NCI-H1436 treated with DMSO at 0.1 percent for 48 hours (cell line): ENCODE measurements at places on chromosomes 6 and 20.

DNA sequence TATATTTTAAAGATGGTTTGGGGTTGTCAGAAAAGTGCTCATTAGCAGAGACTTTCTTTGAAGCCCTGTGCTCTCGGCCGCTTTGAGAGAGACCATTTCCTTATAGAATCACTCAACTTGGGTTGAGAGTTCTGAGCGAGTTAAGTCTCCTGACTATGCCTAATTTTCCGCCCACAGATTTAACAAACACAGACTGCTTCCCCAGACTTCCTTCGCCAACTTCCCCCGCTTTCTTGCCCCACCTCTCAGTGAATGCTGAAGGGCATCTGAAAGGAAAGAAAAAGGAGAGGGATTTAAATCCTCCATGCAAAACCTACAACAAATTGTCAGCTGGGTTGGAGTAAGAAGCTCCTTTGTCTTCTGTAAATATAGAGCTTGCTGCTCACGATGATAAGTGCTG lies 224.0 kb downstream of the EYA2 start:
- no peak for DNase-seq

DNA sequence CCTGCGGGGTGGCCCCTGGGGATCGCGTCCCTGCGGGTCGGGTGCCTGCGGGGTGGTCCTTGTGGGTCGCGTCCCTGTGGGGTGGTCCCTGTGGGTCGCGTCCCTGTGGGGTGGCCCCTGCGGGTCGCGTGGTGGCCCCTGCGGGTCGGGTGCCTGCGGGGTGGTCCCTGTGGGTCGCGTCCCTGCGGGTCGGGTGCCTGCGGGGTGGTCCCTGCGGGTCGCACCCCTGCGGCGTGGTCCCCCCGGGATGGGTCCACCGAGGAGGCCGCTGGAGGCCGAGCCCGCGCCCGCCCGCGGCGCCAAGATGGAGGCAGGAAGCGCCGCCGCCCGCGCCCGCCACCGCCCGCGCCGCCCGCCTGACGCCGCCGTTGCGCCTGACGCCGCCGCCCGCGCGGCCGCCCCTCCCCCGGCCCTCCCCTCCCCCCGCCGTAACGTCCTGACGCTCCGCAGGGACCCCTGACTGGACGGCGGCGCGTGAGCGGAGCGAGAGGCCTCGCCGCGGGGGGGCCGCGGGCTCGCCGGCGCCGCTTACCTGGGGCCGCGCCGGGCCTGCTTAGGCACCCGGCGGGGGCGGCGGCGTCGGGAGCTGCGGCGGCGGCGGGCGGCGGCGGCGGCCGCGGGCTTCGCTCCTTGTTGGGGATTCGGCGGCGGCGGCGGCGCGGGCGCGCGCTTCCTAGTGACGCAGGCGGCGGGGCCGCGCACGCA lies at the start of gene GMEB2:
TSS of gene GMEB2 (minus strand) at position 678 of the 705 bp plus-strand sequence. CDS start 7,704 bp downstream, outside the sequence.
- DNase-seq: no peak

- DNase-seq: no peak
Measured at GRCh38 chr6:154602708-154603107, 92.2 kb upstream of the CNKSR3 start.

DNA sequence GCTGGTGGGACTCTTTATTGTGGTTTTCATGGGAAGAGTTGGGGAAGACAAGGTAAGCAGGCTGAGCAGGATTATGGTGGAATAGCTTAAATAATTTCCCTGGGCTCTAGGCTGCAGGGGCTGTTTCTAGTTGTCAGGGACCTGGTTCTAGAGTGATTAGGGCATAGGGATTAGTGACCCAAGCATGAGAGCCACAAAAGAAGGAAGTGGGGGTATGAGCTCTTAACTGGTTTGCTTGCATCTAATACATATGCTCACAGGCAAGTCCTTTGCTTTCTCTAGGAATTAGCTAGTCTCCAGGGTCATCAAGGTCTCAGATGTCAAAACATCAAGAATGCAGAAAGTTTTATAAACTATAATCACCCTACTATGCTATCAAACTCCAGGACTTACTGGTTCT lies 67.5 kb upstream of the NRN1 start:
- no peak for DNase-seq

DNA sequence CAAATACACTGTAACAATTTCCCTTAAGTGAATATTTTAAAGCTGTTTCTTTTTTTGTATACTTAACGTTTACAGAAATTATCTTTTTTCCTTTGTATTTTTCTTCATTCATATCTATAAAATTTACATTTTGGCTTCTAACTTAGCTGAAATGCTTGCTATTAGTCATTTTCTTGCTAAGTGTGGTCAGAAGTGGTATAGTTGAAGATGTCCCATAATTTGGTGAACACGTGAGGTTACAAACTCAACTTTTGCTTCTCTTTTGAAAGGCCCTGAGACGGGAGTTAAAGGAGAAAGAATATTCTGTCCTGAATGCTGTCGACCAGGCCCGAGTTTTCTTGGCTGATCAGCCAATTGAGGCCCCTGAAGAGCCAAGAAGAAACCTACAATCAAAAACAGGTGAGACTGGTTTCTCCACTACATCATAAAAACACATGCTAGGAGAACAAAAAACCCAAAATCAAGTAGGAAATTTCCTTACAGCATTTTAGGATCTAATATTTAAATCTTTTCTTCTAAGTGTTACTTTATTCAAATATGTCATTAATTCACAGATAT lies 445.0 kb downstream of the UTRN start:
- no peak for DNase-seq

DNA sequence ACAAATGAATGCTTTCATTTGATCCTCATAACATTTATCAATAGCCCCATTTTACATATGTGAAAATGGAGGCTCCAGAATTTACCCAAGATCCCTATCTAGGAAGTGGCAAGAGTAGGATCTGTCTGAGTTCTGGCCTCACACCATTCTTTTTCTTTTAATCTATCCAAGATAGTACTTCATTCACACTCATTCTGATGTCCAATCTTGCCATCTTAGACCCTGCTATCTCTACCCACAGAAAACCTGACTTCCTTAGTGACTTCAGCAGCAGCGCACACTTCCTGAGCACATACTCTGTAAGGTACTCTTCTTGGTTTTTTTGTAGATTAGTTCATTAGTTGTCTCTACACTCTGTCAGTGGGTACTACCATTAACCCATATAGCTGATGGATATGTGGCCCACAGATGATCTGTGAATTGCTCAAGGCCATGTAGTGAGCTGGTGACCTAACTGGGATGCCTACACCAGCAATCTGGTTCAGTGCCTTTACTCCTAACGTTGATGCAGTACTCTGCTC lies 36.3 kb downstream of the COX4I2 start:
- DNase-seq: no peak

GRCh38 chr20:15570156-15570555 lies 1003.1 kb downstream of the KIF16B start:
- no peak for DNase-seq

DNA sequence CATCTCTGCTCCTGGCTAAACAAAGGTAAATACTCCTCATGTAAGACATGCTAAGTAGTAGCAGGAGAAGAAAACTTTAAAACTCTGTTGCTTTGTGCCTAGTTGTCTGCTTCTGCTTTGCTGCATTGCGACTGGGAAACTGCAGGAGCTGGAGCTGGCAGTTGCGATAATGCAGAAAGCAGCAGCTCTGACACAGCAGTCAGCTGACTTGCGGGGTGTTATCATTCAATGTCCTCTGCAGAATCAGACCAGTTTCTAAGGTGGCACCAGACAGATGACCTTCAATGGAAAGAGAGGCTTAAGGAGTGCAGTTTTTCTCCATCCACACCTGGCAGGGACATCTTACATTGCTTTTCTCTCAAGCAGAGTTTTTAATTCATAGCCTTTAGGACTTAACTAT lies 69.9 kb upstream of the SOX4 start:
- DNase-seq: no peak

DNA sequence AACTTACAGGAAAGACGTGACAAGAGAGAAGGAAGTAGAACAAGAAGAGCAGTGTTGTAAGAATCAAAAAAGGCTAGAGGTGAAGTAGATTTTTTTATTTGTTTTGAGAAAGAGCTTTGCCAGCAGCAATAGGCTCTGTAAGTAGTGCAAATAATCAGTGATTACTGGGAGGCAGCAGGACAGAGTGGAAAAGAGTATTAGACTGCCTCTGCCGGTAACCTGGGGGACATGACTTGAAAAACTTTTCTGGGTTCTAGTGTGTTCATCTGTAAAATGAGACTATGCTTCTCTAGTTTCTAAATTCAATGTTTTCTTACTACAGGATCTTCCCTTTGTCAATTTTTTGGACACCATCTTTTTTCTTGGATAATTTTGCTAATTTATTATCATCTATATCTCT lies 5.8 kb upstream of the IRAK1BP1 start:
- no peak for DNase-seq

DNA sequence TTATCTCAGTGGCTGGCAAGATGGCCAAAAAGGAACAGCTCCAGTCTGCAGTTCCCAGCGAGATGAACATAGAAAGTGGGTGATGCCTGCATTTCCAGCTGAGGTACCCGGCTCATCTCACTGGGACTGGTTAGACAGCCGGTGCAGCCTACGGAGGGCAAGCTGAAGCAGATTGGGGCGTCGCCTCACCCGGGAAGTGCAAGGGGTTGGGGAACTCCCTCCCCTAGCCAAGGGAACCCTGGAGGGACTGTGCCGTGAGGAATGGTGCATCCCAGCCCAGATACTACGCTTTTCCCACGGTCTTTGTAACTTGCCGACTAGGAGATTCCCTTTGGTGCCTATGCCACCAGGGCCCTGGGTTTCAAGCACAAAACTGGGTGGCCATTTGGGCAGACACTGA lies 324.7 kb downstream of the GJA1 start:
- no peak for DNase-seq

- no peak for DNase-seq
Measured at GRCh38 chr20:34220561-34220960, 20.7 kb upstream of the ASIP start.

DNA sequence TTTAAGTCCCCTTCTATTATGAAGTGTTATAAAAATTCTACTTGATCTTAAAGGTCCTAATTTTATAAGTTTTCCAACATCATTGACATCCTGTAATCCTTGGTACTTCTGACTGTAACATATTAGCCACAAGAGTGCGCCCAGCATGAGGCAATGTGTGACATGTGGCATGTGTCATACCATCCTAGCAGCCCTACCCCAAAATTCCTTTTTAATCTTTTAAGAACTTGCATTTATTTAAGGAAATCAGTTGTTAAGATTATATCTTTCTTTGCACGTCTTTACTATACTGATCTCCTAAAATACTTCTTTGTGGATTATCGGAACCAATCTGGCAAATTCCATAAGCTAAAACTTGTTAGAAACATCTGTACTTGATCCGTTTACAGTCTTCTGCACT lies 167.1 kb upstream of the SLC24A3 start:
- no peak for DNase-seq

DNA sequence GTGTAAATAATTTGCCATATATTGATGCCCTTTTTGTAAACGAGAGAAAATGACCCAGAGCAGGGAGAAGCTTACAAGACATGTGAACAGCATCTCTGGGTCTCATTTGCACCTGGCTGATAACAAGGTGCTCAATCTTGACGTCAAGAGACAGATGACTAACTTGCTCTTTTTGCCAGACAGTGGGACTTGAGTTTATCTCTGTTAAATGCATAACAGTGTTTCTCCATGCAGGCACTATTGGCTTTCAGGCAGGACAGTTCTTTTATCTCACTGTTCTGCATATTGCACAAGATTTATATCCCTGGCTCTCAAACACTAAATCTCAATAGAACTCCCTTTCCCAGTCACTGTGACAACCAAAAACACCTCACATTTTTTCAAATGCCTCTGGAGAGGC lies 56.4 kb downstream of the RFX6 start:
- DNase-seq: no peak

DNA sequence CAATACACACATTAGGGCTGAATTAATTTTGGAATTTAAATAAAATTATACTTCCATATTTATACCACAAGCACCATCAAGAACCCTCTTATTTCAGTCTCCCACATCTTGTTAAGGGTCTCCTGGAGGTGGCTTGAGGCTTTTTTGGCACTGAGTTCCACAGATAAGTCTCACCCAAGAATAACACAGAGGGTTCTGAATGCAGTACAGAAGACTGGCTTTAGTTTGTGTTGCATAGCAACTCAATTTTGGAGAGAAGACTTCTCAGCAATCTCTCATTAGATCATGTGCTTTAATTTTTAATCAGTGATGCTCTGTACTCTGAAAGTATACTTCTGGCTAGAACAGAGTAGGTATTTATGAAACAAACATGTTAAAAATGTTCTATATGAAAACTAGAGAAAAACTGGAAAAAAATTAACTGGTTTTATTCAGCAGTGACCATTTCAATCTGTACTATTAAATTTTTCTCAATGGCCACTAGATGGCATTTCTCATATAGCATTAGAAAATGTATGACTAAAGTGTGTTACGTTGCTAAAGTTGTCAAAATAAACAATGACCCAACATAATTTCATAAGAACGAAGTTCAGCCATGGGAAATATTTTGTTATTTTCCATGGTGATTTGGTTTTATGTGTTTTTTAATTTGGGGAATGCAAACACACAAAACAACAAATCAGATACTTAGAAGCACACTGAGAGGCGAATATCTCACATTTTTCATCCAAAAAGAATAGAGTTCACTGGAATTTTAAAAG lies 32.7 kb upstream of the MAP7 start:
- no peak for DNase-seq

DNA sequence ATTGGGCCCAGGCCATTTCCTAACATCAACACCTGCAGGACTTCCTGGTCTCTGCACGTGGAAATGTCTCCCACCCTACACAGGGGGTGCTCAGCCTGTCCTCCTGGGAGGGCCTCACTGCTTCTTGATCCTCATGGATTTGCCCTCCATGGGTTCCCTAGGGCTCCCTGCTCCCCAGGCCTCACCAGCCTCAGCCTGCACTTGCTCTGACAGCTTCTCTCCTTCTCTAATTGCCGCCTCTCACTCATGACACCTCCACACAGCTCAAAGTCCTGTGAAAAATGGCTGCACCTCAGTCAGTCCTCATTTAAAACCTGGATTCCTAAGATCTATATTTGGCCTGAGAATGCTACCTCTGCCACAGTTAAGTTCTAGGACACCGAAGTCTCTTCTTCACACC lies 130.6 kb downstream of the PXDC1 start:
- no peak for DNase-seq

DNA sequence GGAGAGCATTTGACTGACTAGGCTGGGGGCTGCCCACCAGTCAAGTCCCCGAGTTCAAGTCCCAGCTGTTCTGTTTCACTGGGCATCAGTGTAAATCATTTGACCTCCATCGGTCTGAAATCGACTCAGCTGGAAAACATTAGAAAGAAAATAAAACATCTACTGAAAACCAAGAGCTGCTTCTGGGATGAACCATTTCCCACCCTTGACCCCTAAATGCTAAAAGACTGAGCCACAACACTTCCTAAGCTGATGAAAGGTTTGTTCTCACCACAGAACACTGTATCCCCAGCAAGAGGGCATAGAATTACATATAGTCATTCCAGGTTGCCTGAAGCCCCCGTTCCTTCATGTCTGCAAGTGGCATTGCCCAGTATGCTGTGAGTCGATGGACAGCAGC lies 237.0 kb upstream of the TAB2 start:
- no peak for DNase-seq
